GM23338 (cell line): ENCODE measurements at places on chromosomes 11 and 22. TPM values are rescaled to one million over a fixed set of nuclear protein-coding genes. Genes with fewer than 3 reads are reported as not detected.

Gene NDUFV1
- 202 and 241 TPM in 2 replicates for total RNA-seq

Gene TMPRSS13
- 0.08 and 0.31 TPM in 2 replicates for total RNA-seq

- no peaks in the 10 kb centered on the region for H3K36me3 ChIP-seq
- H3K27me3 ChIP-seq: no peaks in the 10 kb centered on the region
- no peak overlapping the region for H3K27ac ChIP-seq
- H3K4me3 ChIP-seq: no peak overlapping the region
- peaks cover 26% of the 10 kb centered on the region for H3K4me1 ChIP-seq
- no peak for DNase-seq
Observed at GRCh38 chr11:126162306-126163030, 49.0 kb downstream of the RPUSD4 start.

DNA sequence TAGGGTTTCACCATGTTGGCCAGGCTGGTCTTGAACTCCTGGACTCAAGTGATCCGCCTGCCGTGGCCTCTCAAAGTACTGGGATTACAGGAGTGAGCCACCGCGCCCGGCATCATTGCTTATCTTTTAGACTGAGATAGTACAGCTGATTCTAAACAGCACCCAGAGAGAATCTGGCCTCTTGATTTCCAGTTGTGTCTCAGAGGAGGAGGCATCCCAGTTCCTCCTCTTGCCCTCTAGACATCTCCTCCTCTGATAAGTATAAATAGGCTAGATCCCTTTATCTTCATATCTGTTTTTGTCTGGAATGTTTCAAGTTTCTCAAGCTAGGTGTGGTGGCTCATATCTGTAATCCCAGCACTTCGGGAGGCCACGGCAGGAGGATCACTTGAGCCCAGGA, 7.0 kb downstream of the MARK2 start:
- no peaks in the 10 kb centered on the region for H3K27me3 ChIP-seq
- peaks cover 57% of the 10 kb centered on the region for H3K4me1 ChIP-seq
- no peaks in the 10 kb centered on the region for H3K36me3 ChIP-seq
- no peak overlapping the region for H3K4me3 ChIP-seq

GRCh38 chr11:44171518-44171917, 76.0 kb downstream of the EXT2 start:
- H3K36me3 ChIP-seq: no peaks in the 10 kb centered on the region
- no peak overlapping the region for H3K27ac ChIP-seq
- peak; percentile 32 for DNase-seq
- H3K4me3 ChIP-seq: no peak overlapping the region
